ENCODE measurements at places on chromosomes 5 and 9. TPM values are rescaled to one million over a fixed set of nuclear protein-coding genes. Genes with fewer than 3 reads are reported as not detected.

GRCh38 chr5:101080462-101081240, 177.6 kb upstream of the ST8SIA4 start:
- no peak for DNase-seq

DNA sequence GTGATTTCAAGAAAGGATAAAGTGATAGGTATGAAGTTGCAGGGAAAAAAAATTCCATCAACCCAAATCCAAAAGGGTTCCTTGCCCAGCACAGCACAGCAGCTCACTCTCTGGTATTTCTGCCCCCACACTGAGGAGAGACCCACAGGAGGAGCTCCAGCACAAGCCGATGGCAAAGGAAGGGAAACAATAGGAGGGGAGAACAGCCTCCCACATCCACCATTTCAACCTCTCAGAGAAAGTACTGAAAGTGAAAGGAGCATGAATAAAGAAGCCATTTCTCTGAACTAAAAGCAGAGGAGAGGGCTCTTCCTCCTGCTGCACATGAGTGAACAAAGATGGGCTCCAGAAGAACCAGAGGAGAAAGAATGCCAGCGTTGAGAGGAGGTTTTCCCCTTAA, 54.9 kb upstream of the ZSWIM6 start:
- DNase-seq, result no peak

HTR1A gene
- not detected for total RNA-seq

NSUN2 gene
- 67.5 TPM for total RNA-seq

DNA sequence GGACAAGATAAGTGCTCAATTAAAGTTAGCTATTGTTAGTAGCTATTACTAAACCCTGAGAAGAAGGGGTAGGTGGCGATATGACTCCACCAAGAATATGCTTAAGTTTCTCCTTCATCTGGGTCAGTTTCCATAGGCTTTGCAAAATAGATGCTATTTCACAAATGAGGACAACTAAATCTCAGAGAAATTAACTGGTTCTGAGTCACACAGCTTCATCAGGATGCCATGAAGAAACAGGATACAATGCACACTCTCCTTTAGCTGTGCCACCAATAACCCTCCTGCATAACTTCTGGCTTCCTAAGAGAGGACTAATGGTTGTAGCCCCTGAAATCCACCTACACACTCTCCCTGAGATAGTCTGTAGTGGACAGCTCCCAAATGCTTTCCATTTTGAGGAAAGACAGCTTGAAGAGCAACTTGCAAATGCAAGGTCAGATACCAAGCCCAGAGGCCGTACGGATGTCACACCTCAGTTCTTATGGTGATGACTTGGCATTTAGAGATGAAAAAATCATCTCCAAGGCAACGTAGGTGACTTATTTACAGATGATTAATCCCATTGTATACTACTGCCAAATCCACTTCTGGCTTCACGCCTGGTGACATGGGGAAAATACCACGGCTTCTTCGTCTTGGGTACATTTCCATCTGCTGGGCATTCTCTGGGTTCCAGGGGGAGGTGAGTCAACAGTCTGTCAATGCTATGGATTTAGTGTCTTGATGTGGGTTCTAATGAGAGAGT, 251.4 kb upstream of the IL12B start:
- DNase-seq, result no peak

DNA sequence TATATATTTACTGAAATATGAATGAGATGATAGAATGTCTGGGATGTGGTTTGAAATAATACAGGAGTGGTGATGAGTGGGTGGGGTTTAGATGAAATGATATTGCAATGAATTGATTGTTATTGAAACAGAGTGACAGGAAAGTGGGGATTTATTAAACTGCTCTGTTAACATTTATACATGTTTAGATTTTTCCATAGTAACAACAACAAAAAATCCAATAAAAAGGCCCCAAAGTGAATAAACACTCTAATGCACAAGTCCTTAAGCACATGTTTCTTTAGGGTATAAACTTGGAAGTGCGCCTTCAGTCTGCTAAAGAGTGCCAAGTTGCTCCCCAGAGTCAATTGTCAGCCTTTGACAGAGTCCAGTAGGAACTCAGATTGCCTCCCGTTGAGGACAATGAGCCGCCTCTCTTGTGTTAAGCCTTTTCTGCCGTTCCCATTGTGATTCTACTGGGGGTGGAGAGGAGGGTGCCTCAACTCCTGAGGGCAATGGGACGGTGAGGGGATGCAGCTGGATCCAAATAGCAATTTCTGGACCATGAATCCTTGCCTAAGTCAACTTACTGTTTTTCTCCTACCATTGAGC, 112.3 kb downstream of the SLC28A3 start:
- DNase-seq, result no peak

GRCh38 chr9:106451223-106451622, 411.7 kb upstream of the ZNF462 start:
- no peak for DNase-seq

PCDHB11 gene
- 6.9 TPM for total RNA-seq

- DNase-seq, result no peak
These were observed 117.8 kb upstream of the SARDH start for GRCh38 chr9:133855802-133856521.

- DNase-seq, result no peak
These were observed 59.2 kb upstream of the NR4A3 start for GRCh38 chr9:99762470-99762869.

GRCh38 chr9:841371-842209, at the start of gene DMRT1:
TSS of gene DMRT1 (plus strand) at chr9:841697. CDS start at chr9:841839, 142 bp downstream.
- DNase-seq, result no peak

GRCh38 chr5:77877516-77878355, 101.6 kb upstream of the TBCA start:
- no peak for DNase-seq

DNA sequence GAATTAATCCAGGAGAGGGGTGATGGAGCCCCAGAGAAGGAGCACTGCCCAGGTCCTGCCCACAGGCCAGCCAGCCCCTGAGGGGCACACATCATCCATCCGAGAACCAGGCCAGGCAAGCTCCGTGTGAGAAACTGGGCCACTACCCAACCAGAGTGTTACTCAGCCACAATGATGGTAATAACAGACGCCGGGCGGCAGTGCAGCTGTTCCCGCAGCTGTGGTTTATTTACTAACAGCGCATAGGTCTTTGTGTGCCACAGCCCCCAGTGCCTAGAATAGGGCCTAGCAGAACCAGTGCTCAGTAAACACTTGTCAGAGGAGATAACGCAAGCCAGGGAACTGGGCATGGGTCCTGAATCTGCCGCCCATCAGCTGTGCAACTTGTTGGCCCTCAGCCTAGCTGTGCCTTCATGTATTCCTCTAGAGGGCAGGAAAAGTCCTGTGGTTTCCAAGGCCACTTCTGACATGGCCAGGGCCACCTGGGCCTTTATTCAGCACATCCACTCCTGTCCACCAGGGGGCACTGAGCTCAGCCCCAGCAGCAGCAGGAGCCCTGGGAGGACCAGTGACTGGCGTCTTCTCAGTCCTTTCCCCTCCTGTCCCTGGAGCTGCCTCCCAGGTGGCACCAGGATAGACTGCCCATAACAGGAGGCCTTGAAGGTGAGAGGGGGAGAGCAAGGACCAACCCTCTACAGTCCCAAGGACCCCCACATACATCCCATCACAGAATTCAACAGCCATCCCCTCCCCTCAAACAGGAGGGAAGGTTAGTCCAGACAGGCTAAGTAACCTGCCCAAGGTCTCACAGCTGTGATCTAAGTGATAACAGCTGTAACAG, 2.1 kb downstream of the MXD3 start:
- DNase-seq, result no peak

BASP1 gene
- 54.6 TPM for total RNA-seq

- DNase-seq, result no peak
These were observed 92.2 kb upstream of the CCNG1 start for GRCh38 chr5:163345216-163345615.

DNA sequence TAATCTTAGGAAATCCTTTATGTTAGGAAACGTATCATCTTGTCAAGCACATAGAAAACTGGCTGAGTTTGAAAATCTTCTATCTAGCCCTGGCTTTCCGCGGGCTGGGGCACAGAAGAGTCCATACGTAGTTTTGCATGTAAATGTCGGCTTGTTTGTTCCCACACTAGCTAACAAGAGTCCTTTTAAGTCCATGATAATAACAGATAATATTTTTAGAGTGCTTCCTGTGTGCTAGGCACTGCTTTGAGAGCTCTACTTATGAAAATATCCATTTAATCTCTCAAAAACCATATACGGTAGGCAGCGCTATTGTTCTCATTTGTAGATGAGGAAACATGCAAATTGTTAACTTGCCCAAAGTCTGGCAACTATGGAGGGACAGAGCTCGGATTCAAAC, 40.5 kb downstream of the FYB1 start:
- DNase-seq, result no peak

DNA sequence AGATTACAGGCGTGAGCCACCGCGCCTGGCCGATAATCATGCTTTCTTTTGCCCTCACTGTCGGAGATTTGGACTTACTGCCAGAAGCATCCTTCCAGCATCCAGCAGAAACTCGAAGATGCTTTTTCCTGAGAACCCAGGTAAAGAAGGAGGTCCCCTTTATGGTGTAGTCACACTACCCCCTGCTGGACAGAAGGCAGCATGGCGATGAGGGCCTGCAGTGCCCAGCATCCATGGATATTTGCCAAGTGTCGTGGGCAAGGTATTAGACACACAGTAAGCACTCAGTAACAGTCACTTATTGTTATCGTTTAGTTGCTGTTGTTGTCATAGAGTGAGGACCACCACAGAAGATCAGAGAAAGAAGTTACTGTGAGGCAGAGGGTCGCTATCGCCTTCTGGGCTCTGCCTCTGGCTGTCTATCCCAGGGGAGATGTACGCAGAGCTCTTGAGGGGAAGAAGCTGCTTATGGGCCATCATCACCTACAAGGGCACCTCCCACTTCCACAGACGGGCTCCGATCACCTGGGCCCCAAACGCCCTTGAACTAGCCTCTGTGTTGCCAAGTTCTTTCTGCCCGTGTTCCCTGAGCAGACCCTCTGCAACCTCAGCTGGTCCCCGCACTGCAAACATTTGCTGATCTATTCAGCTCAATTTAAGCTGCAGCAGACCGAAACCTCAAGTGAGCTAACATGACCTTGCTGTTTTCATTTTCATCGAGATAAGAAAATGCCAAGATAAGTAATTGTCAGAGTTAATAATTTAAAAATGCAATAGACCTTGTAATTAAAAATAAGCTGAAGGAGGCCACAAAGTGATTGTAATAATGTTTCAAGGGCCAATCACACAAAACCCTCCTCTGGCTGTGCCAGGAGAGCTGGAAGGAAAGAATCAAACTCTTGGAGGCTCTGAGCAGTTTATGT, 23.9 kb downstream of the C5orf15 start:
- no peak for DNase-seq

KCNT1 gene
- not detected for total RNA-seq

TTC23L gene
- total RNA-seq, result 2.2 TPM

GRCh38 chr5:16271851-16272250, 92.3 kb upstream of the MARCHF11 start:
- DNase-seq, result no peak

DNA sequence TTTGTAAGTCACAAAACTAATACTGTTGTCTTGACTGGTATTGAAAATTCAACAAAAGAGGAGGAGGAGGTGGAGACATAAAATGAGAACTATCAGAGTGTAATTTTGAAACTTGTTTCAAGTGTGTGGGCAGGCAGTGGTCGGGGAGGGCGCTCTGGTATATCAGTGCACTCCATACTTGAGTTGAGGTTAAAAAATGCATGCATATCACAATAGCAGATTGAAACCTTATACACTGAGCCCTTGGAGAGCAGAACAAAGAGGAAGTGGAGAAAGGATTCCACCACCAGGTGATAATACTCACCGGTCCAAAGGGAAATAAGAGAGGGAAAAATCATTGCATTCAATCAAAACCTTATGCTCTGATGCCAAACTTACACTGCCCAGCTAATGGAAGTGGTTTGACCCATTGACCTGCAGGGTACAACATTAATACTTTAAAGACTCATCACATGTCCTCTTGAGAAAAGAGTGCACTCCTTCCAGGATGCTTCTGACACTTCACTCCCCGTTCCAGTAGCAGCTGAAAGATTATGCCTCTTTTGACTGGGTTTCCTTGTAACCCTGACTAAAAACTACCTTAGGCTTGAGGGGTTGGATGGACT, 79.5 kb upstream of the FAM169A start:
- DNase-seq, result no peak

GRCh38 chr5:7857926-7858632, 7.1 kb upstream of the CFAP90 start:
- DNase-seq, result no peak

FXN gene
- total RNA-seq, result 4.5 TPM
